ENCODE measurements at places on chromosomes 12 and 14. TPM values are rescaled to one million over a fixed set of nuclear protein-coding genes. Genes with fewer than 3 reads are reported as not detected.

- DNase-seq, result no peak
These were observed 218.9 kb downstream of the MED13L start for GRCh38 chr12:116058574-116058973.

- peak; percentile 62 for DNase-seq
These were observed 2.2 kb downstream of the DACT1 start for GRCh38 chr14:58639842-58640484.

DNA sequence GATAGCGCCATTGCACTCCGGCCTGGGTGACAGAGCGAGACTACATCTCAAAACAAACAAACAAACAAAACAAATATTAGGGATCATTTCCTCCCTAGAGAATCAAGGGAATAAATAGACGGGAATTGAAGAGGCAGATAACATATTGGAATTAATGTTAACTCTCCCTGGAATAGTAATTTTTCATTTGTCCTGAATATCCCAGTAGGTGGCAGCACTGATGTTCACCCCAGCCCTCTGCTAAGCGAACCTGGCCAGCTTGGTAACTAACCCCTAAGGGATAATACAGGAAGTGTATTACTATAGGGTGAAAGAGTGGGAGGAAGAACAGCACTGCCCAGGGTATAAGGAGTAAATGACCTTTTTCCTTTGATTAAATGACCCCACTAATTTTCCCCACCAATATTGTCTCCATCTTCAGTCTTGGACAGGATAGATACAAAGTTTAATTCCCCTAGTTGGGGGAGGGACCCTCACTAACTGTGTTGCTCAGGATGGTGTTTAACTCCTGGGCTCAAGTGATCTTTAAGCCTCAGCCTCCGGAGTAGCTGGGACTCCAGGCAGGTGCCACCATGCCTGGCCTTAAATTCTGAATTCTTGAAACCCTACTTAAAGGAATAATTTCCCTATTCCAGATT lies 40.5 kb downstream of the SLC2A14 start:
- DNase-seq, result peak; percentile 32

DNA sequence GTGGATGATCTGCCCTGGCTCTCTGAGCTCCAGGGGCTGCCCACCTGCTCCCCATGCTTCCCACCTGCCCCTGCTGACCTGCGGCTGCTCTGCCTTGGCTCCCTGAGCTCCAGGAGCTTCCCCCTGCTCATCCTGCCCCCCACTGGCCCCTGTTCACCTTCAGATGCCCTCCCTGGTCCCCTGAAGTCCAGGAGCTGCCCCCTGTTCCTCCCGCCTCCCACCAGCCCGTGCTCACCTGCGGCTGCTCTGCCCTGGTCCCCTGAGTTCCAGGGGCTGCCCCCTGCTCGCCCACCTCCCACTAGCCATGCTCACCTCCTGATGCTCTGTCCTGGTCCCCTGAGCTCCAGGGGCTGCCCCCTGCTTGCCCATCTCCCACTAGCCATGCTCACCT lies 219.7 kb downstream of the TMEM121 start:
- no peak for DNase-seq

DNA sequence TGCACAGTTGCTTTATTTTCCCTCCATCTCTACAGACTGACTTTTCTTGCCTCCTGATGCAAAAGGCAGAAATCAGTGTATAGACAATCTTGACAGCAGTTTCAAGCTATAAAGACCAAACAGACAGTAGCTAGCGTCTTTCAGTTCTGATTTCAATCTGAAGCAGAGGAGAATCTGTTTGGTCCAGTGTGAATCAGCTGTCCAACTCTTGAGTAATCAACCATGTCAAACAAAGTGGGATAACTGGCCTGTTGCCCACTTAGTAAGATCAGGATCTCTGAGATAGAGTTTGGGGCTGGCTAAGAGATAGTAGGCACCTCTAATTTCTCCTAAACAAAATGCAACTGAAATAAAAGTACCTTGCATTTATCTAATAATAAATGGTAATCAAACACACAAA lies 797.4 kb upstream of the FBXO33 start:
- no peak for DNase-seq

DNA sequence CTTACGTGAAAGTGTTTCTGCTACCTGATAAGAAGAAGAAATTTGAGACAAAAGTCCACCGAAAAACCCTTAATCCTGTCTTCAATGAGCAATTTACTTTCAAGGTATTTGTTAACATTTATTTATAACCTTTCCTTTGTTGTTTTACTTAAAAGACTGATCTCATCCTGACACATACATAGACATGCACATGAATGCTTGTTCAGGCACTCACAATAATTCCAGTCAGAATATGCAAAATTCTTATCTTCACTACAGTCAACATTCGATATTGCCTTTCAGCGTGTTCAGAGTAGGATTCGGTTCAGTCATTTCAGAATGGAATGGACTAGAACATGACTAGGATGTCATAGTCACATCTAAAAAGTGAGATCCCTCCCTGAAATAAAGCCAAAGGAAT lies 394.6 kb downstream of the PAWR start:
- DNase-seq, result no peak

- DNase-seq, result no peak
These were observed 31.5 kb downstream of the SCN8A start for GRCh38 chr12:51622564-51622963.

GRCh38 chr12:106246891-106247673 lies 738 bp downstream of the CKAP4 start:
- no peak for DNase-seq

GRCh38 chr14:76330411-76331327 lies 45.3 kb upstream of the ESRRB start:
- DNase-seq, result no peak

- DNase-seq, result no peak
These were observed 24.5 kb upstream of the ULK1 start for GRCh38 chr12:131869871-131870418.

- DNase-seq, result peak; percentile 53
These were observed 269.3 kb downstream of the DAD1 start for GRCh38 chr14:22319526-22320361.

DNA sequence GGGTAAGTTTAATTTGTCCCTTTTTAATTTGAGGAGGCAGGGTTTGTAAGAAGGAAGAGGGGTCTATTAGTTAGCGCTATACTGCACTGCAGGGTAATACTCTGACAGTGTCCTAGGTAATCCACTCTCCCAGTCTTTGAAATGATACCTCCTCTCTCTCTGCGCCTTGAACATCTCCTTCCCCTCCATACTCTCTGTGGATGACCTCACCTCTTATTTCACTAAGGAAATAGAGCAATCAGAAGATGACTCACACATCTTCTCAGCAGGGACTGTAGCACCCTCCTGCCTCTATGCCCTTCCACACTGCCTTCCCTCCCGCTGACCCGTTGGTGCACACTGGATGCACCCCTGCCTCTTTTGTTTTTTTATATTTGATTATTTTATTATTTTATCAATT lies 94.2 kb downstream of the GRIP1 start:
- DNase-seq, result no peak

DNA sequence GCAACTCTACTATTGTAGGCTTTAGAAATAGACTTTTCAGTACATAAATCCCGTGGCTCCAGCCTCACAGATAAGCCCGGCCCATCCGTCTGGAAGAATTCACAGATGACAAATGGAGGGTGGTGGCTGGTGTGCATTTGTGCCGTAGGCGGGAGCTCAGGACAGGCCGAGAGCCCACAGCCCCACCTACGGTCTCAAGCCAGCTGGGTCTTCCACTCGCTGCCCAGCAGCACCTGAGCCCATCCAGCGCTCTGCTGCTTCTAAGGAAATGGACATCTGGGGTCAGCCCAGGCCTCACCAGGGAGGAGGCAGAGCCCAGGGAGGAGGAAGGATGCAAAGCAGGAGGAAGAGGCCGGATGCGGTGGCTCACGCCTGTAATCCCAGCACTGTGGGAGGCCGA lies 72.8 kb downstream of the KIF26A start:
- no peak for DNase-seq

- no peak for DNase-seq
These were observed at the start of gene TC2N for GRCh38 chr14:91867316-91867988. Gene TC2N (minus strand): TSS chr14:91867536. CDS start chr14:91813769, 53,767 bp downstream.

The TAS2R13 gene
- 0.91 TPM for total RNA-seq

The ST8SIA1 gene
- not detected for total RNA-seq

Data from HCT116 (cell line).